ENCODE measurements at places on chromosomes 5 and 9.

- no peak for DNase-seq
These were observed 30.9 kb downstream of the ZNF366 start for GRCh38 chr5:72476275-72476674.

DNA sequence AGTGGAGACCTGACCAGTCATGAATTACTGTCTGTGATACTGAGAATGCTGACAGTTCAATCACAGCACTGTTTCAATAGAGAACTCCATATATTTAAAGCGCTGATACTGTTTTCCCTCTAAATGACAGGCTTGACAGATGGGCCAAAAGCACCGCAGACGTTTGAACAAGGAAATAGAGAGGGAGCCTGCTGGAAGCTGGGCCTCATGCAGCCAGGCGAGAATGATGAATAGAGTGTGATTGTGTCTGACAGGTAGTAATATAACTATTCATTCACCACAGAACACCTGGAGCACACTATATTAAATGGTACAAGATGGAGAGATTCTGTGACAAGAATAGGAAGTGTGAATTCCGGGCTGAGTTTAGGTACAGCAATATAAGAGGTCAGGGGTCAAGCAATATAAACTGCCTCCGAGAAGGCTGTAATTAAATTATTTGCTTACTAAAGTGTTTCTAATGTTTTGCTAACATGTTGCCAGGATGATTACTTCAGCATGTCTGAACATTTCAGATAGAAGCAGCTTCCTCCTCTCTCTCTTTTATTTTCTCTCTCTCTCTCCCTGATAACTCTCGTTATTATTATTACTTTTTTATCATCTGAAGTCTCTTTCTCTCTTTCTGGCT lies 297.7 kb downstream of the CSNK1G3 start:
- no peak for DNase-seq

DNA sequence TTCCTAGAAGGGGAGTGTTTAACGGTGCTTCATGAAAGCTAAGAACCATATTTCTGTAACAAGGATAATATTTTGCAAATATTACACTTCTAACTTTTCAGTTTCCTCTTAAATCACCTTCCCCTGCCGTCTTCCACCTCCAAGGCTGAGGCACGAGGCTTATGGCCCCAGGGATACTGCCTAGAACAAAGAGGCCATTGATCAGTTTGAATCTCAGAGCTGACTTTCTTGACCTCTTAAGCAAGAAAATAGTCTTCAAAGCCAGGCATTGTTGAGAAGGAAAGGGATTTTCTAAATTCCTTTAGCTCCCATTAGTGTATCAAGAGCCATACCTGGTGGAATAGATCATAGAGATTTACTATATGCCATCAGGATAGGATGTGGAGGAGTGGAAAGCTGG lies 566.2 kb downstream of the BNC2 start:
- no peak for DNase-seq

GRCh38 chr9:33742519-33742918 lies 52.8 kb upstream of the PRSS3 start:
- DNase-seq: no peak

DNA sequence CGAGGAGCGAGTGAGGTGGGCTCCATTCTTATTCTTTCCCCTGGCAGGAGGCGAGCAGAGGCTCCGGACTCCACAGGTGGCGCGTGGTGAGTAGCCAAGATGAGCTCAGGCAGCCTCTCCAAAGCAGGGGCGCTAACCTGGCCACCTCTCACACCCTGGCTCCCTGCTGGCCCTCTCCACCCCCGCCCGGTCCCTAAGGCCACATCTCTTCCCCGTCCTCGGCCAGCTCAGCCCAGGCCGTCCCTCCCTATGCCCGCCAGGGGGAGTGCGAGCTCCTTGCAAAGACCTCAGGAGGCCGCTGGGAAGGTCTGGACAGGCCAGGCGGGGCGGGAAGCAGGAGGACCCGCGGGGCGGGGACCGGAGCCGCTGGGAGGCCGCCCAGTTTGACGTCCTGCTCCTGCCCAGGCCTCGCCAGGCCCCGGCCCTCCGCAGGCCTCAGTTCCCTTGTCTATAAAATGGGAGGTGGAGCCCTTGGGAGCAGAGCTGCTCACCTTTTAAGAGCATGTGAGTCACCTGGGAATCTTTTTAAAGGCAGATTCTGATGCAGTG lies 46.3 kb upstream of the GGTA1 start:
- peak; percentile 98 for DNase-seq

DNA sequence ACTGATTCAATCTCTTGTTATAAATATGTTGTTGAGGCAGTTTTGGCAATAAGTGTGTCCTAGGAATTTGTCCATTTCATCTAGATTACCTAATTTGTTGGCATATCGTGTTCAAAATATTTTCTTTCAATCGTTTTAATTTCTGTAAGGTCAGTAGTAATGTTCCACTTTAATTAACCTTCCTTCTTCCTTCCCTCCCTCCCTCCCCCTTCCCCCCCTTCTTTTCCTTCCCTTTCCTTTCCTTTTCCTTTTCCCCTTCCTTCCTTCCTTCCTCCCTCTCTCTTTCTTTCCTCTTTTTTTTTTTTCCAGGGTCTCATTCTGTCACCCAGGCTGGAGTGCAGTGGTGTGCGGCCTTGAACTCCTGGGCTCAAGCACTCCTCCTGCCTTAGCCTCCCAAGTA lies 27.1 kb downstream of the CD14 start:
- no peak for DNase-seq

DNA sequence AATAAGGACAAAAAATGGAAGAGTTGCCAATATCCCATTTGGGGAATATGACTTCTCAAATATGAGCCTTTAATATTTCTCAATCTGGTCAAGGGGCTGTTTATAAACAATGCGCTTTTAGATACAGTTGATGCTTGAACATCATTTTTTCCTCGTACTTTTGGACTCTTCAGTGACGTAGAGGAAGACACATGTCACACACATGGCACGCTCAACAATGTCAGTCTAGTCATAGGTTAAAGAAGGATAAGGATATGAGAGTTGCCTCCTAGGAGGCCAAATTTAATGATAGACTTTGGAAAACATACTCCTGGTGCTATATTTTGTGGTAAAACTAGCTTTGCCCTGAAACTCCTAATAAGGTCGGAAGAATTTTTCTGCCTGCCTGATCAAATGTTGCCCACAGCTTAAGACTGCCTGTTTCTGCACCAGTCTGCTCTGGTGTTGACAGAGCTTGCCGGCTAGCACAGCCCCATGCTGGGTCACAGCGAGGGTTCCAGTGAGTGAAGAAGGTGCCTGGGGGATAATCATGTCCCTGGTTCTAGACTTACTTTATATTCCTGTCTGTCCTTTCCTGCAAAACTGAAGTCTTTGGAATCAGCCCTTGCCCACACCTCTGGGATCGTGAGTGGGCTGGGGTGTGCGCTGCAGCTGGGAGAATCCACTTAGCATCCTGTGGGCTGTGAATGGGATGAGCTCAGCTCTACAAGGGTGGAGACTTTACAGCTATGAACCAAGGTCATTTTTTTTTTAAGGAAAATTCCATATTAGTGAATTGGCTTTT lies 230.8 kb upstream of the IRX4 start:
- DNase-seq: no peak

DNA sequence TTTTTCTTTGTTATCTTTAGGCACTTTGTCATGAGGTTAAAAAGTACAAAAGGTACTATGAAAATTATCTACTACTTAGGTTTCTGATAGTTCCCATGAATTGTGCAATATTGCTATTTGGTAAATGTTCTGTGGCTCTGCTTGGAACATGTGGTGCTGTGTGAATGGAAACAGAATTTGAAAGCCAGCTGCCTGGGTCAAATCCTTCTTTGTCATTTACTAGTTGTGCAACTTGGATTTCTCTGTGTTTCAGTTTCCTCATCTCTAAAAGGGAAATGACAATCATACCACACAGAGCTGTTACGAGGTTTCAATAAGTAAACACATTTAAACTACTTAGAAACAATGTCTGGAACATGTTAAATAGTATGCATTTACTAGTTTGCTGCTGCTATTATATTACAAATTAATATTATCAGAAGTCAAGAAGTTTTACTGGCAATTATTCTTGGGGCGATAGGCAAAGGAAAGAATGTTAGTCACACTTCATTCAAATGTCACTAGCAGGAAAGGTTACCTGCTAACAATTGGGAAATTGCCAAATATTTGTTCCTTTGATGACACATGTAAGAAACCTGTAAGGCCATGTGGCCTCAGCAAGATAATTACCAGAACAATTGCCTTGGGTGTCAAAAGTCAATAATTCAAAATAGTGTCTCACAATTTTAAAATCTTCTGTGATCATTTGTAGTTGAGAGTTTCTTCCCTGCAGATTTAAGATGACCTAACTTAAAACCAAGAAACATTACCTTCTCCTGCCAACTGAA lies 184.8 kb downstream of the KIAA0825 start:
- DNase-seq: no peak

DNA sequence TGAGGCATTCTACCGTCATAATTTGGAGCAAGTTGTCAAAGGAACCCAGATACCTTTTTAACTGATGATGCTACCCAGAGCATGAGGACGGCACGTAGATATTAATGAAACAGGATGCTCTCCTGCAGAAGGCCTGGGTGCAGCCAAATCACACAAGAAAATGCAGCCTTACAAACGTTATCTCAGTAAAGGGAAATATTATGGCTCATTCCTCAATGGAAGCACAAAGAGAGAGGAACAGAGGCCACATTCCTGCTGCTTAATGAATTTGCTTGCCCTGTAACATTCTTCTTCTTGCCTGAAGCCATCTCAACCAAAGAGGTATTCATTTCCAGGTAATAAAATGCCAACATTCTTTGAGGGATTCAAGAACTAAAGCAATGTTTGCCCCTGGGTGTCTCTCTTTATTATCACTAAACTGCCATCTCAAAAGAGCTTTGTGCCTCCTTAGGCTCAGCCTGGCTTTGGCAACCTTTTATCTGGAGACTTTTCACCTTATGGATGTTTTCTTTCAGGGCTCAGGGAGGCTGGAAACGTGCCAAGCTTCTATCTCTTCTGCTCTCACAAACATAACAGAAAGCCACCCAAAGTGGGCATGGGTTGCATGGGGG lies 92.9 kb downstream of the TNC start:
- DNase-seq: no peak

GRCh38 chr9:126000731-126001580 lies 253.8 kb downstream of the PBX3 start:
- DNase-seq: no peak

GRCh38 chr9:69073103-69073502 lies 37.6 kb downstream of the FXN start:
- no peak for DNase-seq

DNA sequence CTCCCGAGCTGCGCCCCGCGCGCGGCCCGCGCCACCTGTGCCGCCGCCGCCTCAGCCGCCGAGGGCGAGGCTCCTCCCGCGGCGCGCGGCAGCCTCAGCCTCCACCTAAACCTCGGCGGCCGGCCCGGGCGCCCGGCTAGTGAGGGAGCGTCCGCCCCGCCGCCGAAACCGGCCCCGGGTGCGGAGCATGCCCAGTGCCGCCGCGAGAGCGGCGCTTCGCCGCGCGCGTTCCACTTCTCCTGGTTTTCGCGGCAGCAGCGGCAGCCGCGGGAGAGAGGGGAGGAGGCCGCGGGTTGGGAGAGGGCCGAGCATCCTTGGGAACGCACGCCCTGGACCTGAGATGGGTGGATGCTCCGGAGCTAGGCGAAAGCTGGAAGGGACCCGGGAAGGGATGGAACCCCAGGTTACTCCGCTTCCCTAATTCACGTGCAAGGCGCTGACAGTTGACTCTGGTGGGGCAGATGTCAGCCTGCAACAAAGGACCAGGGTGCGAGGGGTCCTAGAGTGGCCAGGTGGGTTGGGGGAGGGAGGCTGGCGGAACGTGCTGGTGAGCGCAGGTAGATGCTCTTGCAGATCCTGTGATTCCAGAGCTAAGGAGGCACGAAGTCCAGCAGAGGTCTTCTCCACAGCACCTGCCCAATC lies at the start of gene CTNND2:
Gene CTNND2 (minus strand): TSS at position 182 of the 642 bp plus-strand sequence. CDS start 593 bp downstream, outside the sequence.
- no peak for DNase-seq

- no peak for DNase-seq
These were observed 761.6 kb upstream of the GRAMD2B start for GRCh38 chr5:125661584-125661983.

DNA sequence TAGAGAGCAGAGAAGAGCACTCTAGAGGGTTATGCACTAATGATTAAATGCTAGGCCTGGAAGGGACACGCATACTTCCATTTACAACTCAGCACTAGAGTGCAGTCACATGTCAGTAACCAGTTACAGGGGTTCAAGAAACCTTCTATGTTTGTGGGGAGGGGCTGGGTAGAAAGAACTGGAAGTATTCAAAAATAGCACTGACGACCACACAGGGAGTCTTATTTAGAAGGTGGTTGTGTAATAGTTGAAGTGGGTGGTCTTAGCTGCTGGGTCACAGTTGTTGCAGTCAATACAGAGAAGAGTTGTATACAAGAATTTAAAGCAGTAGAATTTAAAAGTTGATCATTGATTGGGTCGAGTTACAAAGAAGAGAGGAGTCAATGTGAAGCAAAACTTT lies 15.4 kb downstream of the AOPEP start:
- no peak for DNase-seq

DNA sequence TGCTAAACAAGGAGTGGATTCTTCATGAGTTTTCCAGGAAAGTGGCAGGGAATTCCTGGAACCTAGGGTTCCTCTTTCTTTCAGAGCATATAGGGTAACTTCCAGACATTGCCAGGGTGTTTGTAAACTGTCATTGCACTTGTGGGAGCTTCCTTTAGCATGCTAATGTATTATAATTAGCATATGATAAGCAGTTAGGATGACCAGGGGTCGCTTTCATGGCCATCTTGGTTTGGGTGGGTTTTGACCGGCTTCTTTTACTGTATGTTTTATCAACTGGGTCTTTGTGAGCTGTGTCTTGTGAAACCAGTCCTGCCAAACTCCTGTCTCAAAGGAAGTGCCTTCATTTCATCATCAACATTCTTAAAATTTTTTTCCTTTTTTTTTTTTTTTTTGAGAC lies 11.9 kb upstream of the MELK start:
- no peak for DNase-seq

GRCh38 chr9:136543280-136543679 lies 2.6 kb downstream of the NOTCH1 start:
- DNase-seq: no peak
